Stimulated activated CD8-positive, alpha-beta memory T cell treated with anti-CD3 and anti-CD28 coated beads, Interleukin-4, amount 100 ng/mL, for 1 hour (primary cell): ENCODE measurements at places on chromosomes 7 and 10.

DNA sequence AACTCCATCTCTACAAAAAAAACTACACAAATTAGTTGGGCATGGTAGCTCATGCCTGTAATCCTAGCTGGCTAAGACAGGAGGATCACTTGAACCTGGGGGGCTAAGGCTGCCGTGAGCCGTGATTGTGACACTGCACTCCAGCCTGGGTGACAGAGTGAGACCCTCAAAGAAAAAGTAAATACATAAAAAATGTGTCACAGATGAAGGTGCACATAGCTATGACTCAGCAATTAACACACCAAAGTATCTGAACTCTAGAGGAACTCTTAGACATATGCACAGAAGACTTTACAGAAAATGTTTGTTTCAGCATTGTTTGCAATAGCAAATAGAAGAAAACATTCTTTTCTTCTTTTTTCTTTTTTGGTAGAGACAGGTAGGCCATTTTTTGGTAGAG, 8.3 kb downstream of the C10orf62 start:
- DNase-seq: no peak

DNA sequence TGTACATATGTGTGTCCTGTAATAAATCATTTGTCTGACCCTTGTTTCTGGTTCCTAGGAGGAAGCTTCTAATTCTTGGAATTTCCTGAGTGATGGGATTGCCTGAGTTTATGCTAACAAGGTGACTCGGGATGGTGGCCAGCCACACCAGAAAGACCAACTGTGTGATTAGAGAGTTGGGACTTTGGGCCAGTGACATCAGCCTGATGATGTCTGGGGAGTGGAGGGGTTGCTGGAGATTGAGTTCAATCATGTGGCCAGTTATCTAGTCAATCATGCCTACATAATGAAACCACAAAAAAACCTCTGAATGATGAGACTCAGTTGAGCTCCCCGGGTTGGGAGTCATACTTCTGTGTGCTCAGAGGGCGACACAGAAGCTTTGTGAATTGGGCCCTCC, 23.5 kb upstream of the CARD11 start:
- DNase-seq: no peak

DNA sequence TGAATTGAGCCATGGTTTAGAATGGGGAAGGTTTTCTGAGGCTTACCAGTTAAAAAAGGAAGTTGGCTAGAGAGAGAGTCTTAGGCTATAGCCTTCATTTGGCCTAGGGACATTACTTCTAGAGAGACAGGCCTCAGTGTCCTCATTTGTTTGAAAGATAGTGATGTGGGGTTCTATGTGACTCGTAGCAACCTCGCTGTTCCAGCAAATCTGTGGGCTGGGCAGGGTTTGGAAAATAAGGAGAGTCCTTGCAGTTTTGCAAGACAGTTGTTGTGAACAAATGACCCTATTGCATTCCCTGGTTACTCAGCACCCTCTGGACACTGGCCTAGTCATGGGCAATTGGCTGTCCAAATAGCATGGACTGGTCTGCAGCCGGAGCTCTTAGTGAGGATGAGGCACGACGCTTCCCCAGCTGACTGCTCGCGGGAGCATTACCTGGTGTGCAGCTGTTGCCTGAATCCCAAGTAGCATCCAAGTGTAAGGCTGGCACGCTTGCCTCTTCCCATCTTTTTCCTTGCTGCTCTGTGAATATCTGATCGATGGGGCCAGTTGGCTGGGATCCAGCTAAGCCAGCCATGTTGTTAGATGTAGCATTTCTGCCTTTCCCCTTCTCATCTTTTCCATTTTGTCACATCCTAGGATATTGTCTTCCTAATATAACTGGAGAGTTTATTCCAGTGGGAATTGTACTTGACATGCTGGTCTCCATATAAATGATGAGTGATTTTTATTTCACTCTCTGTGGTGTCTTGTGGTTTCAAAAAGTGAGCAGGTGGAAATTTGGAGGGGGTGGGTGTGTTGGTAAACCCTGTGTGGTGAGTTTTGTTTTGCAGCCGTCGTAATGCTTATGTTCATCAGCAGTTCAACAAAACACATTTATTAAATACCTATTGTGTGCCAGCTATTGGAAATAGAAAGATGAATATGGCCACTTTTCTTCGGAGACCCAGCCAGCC, 99.8 kb downstream of the SND1 start:
- no peak for DNase-seq

DNA sequence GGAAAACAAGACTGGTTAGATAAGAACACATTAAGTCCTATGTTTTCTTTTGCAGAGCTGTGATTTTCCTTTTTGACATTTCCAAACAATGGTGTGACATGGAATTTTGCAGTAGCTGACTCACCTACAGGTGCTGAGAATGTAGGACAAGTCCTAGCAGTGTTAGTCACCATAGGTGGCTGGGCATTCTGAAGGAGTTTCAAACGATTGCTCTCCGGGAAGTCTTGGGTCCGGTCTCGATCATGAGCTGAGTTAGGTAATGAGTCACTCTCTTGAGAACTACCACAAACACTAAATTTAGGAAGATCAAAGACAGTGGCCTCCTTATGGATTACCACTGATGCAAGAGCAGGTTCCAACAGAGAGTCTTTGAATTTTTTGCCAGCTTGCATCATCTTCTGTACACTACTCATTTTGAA, 3.6 kb downstream of the FIGNL1 start:
- no peak for DNase-seq

- no peak for DNase-seq
Observed at GRCh38 chr10:30510184-30510931, 76.4 kb downstream of the MAP3K8 start.

DNA sequence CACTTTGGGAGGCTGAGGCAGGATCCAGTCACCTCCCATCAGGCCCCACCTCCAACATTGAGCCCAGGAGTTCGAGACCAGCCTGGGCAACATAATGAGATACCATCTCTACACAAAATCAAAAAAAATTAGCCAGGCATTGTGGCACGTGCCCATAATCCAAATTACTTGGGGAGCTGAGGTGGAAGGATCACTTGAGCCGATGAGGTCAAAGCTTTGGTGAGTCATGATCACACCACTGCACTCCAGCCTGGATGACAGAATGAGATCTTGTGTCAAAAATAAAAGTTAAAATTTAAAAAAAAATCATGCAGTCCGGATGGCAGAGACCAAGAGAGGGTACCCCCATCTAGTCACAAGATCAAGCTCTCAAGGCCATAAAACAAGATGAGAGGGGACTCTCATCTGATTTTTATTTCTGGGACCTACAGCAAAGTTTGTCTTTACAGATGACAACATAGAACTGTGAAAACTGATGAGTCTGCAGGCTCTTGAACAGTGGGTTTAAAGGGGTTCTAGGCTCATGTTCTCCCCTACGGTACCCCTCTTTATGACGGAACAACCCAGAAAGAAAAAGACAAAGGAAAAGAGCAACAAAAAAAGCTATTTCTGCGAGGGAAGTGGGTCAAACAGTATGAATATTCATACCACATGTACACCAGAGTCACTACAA, 28.9 kb upstream of the CREB3L2 start:
- DNase-seq: no peak

DNA sequence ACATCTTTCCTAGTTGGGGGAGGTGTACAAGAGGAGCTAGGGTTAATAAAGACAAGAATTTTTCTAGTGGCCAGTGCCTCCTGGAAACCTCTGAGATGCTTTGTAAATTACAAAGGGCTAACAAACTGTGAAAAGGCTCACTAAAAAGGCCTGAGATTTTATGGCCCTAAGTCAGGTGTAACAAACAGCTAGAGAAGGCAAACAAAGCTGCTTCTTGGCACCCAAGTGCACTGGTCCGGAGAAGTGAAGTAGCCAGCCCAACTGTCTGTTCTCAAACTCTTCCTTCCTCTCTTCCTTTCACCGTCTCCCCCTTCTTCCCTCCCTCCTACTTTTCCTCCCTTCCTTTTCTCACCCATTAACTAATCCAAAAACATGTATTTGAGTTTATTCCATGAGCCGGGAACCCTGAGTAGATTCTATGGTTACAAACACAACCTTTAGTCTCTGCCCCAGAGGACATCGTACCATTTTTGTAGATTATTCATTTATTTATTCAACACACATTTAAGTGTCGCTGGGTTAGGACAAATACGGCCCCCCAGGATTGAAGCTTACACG, 143.4 kb upstream of the PCGF5 start:
- DNase-seq: no peak
